ENCODE measurements at places on chromosomes 2 and 18.

DNA sequence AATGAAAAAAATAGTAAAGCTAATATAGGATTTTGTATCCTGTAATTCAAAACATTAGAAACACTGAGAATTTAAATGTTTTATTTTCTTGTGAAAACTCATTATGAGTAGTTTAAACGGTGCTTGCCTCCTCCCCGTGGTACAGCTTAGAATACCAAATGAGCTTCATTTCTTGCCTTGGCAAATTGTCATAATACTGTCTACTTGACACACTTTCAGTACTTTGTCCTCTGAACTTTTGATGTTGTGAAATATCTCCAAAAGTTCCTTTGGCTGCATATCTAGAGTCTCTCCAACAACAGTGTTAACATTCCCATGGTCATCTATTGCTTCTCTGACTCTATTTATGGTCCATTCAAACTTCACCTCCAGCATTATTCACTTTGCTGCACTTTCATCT is 61.9 kb upstream of the EPB41L5 start:
- DNase-seq = no peak

DNA sequence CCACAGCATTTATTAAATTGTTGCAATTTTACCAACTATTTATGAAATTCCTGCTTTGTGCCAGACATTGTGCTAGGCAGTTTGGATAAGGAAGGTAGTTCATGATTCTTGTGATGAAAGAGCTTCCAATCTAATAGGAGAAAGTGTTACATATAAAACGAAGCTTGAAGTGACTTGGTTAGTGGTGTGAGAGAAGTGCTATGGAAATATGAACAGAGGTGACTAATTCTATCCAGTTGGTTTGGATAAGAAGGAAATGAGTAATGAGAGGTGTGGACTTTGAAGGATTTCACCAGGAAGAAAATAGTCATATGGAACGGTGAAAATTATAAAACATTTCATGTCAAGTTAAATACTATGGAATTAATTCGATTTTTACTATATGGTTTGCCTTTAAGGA is 48.6 kb downstream of the EML6 start:
- no peak for DNase-seq

DNA sequence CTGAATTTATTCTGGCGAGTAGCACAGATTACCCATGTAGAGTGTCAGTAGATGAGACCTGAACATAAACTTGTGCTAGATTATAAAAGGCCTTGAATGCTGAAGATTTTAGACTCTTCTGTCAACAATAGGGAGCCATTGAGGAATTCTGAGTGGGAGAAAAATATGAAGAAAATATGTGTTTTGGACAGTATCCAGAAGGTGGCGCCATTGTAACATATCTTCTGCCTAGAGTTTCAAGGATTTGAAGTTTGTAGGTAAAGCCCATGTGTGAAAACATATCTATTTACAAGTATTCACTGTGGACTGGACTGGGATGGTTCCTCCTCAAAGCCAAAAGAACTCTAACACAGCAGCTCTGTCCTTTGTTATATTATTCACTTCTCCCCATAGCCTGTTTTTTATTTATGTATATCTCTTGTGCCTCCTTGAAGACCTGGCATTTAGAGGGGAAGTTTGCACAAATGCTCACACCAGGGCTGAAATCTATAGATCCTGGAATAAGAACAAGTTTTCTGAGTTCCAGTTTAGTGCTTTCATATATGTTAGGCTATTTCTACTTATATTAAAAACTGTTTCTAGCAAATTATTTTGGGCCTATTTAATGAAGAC is 124.9 kb downstream of the RDH14 start:
- DNase-seq = no peak

- no peak for DNase-seq
Observed at GRCh38 chr18:57353137-57353939, 981 bp downstream of the ST8SIA3 start.

- DNase-seq = no peak
Observed at GRCh38 chr2:55420871-55421270, 1.2 kb upstream of the CCDC88A start.

- no peak for DNase-seq
Observed at GRCh38 chr18:4068552-4069158, 386.5 kb downstream of the DLGAP1 start.

GRCh38 chr2:44120428-44120827 is 48.2 kb upstream of the PPM1B start:
- no peak for DNase-seq

Data from cortex of kidney (tissue), 1 donor.